Left renal cortex interstitium (tissue), 4 donors: ENCODE measurements at places on chromosomes 6 and 20. TPM values are rescaled to one million over a fixed set of nuclear protein-coding genes. Genes with fewer than 3 reads are reported as not detected.

DNA sequence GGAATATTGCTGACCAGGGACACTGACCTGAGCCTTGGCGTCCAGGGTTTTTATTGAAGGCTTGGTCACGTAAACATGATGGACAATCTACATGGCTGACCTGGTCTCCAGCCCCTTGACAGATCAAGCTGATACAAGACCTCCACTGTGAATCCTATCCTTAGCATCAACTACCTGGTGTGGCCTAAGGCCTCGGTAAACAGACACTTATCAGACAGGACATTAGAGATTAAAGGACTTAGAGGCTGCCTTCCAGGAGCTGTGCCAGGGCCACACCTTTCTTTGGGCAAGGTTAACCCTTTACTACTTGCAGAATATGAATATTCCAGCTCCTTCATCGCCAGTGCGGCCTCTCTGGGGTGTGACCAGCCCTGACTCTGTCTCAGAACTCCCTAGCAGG lies 104.9 kb upstream of the FOXA2 start:
- DNase-seq = no peak

The GABRR1 gene
- polyA plus RNA-seq = 1.3 TPM

GRCh38 chr20:1588533-1589460 lies 31.0 kb downstream of the SIRPB1 start:
- DNase-seq = no peak

GRCh38 chr20:35341366-35342028 lies 49.3 kb upstream of the FAM83C start:
- DNase-seq = no peak

- no peak for DNase-seq
These were observed 70.2 kb upstream of the CD93 start for GRCh38 chr20:23156170-23156841.

- DNase-seq = no peak
These were observed 4.9 kb upstream of the APCDD1L start for GRCh38 chr20:58519940-58520712.

The MARCKS gene
- 224 TPM for polyA plus RNA-seq

- no peak for DNase-seq
These were observed 166.8 kb upstream of the GRIK2 start for GRCh38 chr6:101226677-101227135.

DNA sequence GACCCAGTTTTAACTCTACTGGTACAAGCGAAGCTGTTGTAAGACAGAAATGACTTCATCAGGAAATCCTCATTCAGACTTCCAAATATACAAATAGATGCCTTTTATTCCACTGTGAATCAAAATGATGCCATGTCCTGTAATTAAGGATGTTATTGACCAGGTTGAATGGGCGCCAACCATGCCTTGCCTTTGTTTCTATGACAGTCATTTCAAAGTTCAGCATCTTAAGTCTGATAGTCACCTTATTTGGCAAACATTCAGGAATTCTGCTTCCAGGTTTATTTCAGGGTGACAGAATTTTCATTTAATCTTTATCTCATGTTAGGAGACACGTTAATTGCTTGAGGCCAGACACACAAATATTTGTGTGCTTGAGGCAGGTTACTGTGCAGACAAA lies 592.8 kb upstream of the JAG1 start:
- DNase-seq = no peak

DNA sequence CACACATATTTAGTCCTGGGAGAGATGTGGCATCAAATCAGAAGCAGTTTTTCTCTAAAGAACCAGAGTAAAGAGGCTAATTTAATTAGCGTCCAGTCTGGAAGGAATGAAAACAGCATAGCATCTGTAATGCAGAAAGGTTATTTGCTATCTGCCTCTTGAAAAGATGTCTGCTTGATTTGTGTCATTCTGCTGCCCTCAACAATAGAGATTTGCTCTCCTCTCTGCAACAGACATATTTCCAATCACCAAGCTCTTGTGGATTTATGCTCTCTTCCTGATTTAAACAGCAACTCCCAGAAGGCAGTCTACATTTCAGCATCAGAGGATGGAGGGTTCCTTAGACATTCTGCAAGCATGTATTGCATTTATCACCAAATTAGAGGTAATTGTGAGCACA lies 53.5 kb upstream of the AKAP12 start:
- DNase-seq = no peak

DNA sequence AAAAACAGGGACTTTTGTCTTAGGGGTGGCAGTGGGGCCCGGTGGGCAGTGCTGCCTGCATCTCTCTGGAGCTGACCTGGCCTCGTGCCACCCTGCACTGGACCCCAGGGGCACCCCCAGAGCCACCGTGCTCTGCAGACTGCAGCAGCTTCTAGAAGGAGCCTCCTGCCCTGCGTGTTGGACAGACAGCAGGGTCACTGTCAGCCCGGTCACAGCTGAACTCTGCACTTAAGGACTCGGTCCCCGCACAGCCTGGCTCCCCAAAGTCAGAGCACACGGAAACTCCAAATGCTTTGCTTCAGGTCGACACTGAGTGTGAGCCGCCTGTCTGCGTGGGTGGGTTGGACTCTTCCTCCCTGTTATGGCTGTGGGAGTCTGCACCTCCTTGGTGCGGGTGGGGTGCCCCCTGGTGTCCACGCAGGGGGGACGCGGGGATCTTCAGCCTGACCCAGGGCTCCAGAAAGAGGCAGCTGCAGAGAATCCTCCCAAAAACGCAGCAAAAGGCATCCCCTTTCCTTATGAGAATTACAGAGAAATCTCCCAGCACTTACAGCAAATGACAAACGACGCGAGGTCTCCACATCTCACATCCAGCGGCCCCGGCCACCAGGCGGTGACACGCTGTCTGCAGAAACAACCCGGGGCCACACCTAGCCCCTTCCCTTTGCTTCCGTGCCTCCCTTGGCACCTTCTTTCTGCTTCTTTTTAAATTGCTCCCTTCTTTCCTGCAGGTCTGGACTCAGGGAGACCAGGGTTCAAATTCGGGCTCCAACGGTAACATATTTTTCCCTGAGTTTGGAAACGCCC lies 36.3 kb upstream of the DACT2 start:
- no peak for DNase-seq

The POPDC3 gene
- 0.29 TPM for polyA plus RNA-seq

DNA sequence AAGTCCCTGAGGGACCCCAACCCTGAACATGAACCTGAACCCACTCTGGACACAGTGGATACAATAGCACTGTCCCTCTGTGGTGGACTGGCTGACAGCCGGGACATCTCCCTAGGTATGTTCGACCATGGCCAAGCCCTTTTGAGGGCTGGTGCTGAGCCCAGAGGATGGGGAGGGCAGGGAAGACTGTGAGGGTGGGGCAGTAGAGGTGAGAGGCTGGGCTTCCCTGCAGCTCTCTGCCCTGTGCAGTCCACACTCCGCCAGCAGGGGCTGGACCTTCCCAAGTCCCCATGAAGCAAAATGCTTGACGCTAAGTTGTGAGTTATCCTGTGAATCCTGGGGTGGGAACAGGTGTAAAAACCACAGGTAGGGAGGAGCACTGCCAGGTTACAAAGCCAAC lies 11.5 kb downstream of the LPIN3 start:
- no peak for DNase-seq

GRCh38 chr6:136113736-136114173 lies 136.4 kb downstream of the MTFR2 start:
- DNase-seq = no peak

DNA sequence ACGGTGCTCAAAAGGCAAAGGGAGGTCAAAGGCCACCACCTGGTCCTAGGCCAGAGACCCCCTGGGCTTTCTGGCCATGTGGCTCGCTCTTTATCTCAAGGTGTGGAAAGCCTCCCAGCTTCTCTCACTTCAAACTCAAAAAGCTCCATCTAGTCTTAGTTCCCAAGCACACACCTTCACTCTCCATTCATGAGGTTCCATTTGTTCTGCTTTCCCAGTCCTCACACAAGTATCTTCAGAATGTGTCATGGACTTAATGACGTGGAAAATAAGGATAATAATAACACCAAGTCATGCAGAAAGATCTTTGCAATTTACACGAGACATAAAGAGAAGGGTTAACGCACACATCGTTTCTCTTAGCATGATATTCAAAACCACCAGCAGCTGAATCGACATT lies 219.3 kb downstream of the GMDS start:
- DNase-seq = no peak

- peak; percentile 72 for DNase-seq
These were observed 156.8 kb upstream of the JARID2 start for GRCh38 chr6:15088904-15089568.

The TTLL9 gene
- polyA plus RNA-seq = 2.3 TPM

GRCh38 chr6:88517737-88518136 lies 351.6 kb upstream of the CNR1 start:
- no peak for DNase-seq

The ZBTB9 gene
- polyA plus RNA-seq = 15.1 TPM

GRCh38 chr6:26175428-26176181 lies 88.4 kb downstream of the HFE start:
- no peak for DNase-seq

DNA sequence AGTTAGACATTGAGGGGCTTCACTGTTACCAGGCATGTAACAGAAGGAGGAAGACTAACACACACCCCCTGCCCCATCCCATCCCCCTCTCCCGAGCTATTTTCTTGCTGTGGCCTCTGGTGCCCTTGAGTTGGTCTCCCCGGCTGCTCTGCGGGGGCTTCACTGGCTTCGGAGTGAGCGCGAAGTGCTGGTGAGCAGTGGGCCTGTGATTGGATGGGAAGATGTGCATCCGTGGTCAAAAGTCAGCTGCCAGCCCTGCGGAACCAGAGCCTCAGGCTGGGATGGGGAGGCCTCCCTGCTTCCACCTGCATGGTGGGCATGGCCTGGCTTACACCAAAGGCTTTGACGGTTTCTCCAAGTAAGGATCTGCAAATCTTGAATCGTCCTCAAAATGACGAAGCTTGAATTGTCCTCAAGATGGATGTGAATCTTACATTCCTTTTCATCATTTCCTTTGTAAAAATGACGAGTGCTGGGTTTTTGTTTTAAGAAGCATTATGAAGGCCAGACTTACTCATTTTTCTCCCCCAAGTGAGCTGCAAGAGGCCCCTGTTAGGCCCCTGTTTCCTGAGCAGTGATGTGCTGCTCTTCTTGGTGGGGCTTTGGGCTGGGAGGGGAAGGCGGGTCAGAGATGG lies 23.7 kb downstream of the SPATA2 start:
- DNase-seq = no peak
